ENCODE measurements at places on chromosomes 12 and 14.

DNA sequence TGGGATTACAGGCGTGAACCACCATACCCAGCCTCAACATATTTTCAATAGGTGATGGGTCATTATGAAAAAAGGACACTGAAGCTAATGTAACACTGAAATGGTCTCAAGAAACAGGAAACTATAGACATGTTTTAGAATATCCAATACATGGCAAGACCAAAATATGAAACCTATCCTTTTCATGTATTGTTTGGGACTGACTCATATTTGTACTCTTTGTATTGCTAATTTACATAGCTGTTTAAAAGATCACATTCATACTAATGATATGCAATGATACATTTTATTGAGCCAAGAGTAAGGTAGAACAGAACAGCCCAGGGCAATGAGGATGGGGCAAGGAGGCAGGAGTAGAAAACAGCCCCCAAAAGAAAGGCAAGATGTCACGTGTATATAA, 32.6 kb downstream of the RESF1 start:
- DNase-seq = no peak

- no peak for DNase-seq
Measured at GRCh38 chr12:9829982-9830381, 2.7 kb downstream of the KLRF1 start.

- no peak for DNase-seq
Measured at GRCh38 chr12:132259364-132259871, 70.0 kb downstream of the GALNT9 start.

- DNase-seq = no peak
Measured at GRCh38 chr14:44798386-44799242, 163.1 kb downstream of the KLHL28 start.

GRCh38 chr12:104219908-104220404, 4.4 kb downstream of the TXNRD1 start:
- DNase-seq = no peak

GRCh38 chr12:116533343-116534251, 25.6 kb upstream of the MAP1LC3B2 start:
- peak; percentile 67 for DNase-seq

DNA sequence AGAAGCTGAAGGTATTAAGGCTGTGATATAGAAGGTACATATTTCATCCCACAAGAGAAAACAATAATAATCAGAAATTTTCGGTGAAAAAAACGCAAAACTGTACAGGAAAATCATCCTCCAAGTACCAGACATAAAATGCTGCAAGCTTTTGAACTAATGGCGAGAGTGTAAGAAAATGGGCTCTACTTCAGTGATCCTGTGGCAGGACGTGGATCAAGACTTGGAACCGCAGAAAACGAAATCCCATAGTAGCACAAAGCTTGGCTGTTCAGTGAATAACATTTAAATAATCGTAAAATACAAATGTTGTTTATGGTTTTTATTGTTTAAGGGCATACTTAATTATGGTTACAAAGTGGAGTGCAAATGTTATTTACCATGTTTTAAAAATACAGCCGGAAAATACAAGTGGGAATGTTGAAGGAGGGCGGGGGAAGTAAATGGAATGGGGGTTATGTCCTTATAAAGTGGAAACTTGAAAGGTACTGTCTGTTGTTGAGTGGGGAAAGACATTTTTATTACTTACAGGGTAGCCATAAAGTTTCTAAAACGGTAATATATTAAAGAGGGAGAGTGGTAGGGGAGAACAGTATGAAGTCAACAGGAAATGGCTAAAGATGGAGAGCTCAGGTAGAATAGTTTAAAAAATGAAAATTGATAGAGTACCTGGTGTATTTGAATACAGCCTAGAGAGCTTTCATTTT, 1.1 kb downstream of the SMIM10L1 start:
- no peak for DNase-seq

DNA sequence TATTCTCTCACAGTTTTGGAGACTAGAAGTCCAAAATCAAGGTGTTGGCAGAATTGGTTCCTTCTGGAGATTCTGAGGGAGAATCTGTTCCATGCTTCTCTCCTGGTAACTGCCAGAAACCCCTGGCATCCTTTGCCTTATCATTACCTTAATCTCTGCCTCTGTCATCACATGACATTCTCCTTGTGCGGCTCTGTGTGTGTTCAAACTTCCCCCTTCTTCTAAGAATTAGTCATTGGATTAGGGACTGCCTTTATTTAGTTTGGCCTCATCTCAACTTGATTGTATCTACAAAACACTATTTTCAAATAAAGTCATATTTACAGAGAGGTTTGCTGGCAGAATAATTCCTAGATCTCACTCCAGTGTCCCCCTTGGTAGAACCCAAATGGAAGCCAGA, 68.9 kb downstream of the ZNF641 start:
- no peak for DNase-seq

DNA sequence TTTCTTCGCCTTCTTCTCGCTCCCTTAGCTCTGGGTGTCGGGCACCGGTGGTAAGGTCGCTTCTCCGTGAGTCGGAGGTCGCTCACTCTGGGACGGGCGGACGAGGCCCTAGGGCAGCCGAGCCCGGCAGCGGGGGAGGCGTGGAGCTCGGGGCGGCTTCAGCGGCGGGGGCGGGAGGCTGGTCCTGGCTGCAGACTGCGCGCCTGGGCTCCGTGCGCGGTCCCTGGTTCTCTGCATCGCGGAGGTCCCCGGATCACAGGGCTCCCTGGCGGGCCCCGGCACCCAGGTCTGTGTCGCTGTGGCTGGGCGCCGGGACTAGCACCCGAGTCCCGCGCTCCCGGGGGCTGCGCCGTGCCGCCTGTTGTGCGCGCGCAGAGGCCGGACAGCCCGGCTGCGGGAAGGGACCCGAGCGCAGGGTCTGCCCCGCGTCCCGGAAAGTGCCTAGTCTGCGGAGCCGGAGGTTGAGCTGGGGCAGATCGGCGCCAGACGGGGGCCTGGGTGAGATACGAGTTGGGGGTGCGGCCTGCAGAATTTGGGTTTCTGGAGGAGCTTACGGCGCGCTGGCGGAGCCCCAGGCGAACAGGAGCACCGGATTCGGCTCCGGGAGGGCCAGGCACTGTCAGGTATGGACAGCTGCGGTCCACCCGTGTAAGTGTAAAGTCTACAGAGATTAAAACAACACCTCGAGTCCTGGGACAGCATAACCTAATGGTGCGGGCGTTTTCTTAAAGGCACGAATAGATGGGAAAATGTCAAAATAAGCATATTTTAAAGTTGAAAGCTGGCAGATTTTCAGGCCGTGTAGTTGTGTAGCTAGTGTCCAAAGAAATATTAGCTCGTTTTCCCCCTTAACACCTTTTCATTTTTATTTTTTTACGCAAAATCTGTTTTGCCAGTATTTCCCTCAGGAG, 713 bp downstream of the FRMD6 start:
- no peak for DNase-seq

DNA sequence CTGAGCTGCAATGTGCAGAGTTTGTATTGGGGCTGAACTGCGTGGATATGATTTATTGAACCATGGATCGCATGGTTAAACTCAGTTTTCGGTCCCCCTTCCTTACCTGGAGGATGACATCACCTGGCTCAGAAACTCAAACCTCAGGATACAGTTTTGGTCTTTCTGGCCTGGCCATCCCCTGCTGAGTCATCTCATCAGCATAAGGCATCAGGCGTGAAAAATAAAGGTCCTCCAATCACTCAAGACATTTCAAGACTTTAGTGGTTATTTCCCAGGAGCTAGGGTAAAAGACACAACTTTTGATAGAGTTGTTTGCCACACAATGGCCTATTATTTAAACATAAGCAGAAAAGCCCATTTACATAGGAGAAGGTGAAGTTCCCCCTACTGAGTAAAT, 631.1 kb upstream of the TMEM132C start:
- no peak for DNase-seq

DNA sequence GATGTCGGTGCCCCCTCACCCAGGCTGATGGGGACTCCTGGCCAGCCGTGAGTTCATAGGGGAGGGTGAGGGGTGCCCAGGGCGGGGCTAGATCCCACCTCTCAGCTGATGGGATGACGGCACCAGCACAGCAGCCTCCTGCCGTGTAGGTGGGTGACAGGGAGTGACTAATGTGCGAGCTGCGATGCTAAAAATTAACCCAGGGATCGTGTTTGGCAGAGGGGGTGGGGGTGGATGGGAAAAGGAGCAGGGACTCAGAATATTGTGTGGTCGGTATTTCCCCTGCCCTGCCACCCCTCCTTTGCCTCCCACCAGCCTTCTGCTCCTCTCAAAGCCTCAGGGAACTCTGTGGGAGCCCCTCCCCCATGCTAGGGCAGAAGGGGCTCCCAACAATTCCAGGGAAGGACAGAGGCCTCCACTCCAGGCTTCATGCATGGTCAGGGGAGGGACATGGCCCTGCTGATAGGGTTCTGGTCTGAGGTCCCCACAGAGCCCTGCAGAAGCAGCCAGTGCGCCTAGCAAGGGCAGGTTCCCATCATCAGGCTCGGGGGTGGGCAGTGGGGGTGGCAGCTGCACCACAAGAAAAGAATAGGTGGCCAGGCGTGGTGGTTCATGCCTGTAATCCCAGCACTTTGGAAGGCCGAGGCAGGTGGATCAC, 12.5 kb downstream of the TAMALIN start:
- peak; percentile 51 for DNase-seq

All from naive B cell (primary cell).